Left hindlimb (tissue), 1 donor: ENCODE measurements at places on chromosomes 3 and 15.
A peak's percentile ranks its signal among the peaks of the same experiment; 100 is the strongest.

DNA sequence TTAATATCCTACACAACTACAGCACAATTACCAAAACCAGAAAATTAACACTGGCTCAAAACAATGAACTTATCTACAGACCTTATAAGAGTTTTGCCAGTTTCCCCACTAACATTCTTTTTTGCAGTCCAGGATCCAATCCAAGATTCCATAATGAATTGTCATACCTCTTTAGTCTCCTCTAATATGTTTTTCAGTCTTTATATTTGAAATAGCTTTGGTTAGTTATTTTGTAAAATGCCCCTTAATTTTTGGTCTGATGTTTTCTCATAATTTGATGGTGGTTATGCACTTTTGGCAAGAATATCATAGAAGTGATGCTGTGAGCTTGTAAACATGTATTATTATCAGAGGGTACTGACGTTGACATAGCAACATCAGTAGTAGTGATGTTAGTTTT is 124.3 kb downstream of the ISL2 start:
- DNase-seq: no peak

DNA sequence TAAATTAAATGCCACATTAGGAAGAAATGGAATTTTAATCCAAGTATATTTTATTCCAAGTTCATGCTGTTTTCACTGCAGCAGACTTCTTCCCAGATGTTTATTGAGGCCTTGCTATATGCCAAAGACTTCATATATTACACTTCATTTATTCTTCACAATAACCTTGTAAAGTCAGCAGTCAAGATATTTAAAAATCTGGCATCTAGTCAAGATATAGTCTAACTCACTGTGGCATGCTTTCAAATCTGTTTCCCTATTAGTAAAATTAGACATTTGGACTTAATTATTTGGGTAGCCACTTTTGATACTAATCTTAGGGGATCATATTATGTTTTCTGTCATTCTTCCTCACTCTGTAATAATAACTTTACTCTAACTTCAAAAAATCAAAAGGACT is 81.5 kb upstream of the VGLL3 start:
- no peak for DNase-seq

DNA sequence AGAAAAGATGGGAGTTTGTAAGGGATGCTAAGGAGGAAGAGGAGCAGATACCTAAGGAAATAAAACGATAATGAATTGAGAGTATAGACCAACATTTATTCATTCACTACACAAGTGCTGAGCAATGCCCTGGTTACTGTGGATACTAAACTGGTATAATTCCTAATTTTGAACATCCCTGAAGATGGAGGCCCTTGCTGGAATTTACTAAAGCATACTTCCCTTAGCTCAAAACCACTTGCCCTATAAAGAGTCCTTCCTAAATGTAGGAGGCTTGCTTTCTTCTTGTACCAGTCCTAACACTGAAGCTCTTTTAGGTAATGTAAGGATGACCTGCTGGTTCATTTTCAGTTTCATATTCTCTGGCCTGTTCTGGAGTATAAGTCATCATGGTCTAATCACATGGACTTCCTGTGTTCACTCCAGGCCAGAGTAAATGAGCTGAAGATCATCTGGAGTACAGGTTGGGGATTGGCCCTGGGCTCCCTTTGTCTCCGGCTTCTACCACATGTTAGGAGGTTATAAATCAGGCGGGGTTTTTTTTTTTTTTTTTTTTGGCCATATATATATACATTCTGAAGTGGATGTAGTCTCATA is 40.1 kb upstream of the MTMR10 start:
- DNase-seq: no peak

- DNase-seq: no peak
These were observed 141.6 kb upstream of the FOXB1 start for GRCh38 chr15:59862191-59863155.

DNA sequence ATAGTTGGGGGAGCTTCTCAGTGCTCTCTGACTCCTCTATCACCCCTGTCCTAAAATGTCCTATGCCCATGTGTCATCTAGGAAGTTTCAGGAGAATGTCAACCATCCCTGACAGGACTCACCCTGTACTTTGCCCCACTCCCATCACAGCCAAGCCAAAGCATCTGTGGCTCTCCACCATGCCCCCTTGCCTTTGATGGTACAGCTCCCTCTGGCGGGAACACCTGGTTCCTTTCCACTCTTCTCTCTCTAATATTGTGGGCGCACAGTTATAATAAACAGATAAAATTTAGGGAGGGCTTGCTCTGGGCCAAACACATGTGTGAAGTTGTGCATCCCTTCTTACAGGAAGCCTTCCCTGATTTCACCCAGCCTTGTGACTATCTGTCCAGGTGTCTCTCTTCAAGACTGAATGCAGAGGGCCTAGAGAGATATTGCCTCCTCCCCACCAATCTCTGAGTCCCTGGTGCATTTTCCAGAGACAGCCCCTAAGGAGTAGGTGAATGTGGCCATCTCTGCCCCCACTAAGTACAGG is 62.8 kb downstream of the ISG20 start:
- no peak for DNase-seq

DNA sequence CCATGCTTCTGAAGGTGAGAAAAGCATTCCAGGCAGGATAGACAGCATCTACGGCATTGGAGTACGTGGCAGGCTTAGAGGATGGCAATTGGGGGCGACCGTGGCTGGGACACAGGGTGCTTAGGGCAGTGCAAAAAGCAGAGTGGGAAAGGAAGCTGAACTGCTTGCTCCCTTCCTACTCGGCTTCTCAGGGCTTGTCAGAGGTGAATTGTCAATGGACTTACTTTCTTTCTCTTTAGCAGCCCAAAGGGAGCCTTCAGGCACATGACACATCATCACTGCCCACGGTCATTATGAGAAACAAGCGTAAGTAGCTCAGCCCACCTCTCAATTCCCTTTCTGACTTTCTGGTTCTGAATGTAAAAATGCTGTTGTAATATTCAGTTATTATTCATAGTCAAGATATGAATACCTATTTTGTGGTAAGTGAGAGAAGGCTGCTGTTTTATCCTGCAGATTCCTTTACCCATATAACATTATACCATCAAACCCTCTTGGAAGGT is 84.3 kb downstream of the KLHL25 start:
- no peak for DNase-seq

DNA sequence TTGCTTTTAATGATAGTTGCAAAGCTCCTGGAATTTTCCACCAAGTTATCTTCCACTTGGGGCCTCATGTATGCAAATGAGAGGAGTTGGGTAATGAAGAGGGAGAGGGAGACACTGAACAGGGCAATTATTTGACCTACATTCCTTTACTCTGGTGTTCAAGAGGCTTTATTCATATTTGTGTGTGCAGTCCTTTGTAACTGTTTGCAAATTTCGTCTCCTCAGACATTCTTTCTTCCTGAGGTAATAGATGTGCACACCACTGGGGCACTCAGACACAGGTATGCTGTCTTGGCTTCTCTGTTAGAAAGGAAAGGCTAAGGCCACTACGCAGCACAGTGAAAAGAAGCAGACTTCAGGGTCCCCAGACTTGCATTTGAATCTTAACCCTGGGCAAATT is 189.7 kb upstream of the IL12A start:
- no peak for DNase-seq

GRCh38 chr3:16258866-16259265 is 5.9 kb downstream of the DPH3 start:
- no peak for DNase-seq

GRCh38 chr3:81585937-81586336 is 175.5 kb downstream of the GBE1 start:
- DNase-seq: no peak

GRCh38 chr3:132394320-132394719 is 23.0 kb upstream of the DNAJC13 start:
- peak; percentile 66 for DNase-seq

DNA sequence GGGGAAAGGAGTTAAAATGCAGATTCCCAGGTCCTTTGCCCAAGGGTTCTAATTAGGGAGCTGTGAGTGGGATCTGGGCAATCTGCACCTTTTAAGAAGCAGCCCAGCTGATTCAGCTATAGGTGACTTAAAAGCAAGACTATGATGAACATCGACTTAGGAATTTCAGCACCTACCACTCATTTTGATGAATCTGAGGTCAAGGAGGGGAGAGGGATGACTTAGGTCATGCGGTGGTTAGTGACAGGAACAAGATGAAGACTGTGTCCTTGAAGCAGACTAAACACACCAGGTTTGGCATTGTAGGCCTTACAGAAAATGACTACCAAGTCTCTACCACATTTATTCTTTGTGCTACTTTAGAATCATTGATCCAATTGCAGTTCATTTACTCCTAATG is 196.3 kb downstream of the DTWD1 start:
- no peak for DNase-seq

DNA sequence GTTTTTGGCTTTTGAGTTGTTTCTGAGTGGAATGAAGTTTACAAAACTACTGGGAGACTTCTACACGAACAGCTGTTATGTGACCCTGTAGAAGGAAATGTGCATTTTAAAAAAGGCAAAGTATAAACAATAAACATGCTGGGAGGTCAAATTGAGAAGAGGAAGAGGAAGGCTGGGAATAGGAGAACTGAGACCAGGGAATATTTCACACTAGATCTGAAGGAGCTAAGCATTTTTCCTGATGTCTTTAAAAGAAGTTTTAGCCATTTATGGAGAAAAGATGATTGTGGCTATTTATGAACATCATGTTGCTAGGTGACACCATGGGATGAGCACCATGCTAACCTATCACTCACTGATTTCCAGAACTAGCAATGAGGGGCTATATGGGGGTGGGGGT is 76.3 kb upstream of the FAM98B start:
- DNase-seq: no peak

DNA sequence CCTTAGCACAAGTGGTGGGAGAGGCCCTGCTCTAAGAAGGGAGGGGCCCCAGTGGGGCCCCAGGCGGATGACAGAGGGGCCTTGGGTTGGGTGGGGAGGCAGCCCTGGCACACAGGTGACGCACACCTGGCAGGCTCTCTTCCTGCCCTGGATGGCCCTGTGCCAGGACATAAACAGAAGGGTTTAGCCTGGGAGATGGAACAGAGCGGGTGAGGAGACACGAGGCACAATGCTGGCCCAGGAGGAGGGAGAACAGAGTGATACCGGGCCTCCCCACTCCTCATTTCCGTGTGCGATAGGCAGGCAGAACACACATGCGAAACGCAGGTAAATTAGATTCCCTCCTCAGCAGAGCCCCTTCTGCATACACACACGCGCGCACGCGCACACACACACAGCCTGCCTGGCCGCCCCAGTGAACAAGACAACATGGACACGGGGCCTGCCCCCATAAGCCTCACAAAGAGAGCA is 39.8 kb downstream of the IDH2 start:
- no peak for DNase-seq

- no peak for DNase-seq
These were observed 43.8 kb upstream of the LRRFIP2 start for GRCh38 chr3:37218206-37218605.

- no peak for DNase-seq
These were observed 82.0 kb downstream of the GPR156 start for GRCh38 chr3:120203016-120203415.

- DNase-seq: no peak
These were observed 6.4 kb downstream of the MAP6D1 start for GRCh38 chr3:183818706-183819624.

DNA sequence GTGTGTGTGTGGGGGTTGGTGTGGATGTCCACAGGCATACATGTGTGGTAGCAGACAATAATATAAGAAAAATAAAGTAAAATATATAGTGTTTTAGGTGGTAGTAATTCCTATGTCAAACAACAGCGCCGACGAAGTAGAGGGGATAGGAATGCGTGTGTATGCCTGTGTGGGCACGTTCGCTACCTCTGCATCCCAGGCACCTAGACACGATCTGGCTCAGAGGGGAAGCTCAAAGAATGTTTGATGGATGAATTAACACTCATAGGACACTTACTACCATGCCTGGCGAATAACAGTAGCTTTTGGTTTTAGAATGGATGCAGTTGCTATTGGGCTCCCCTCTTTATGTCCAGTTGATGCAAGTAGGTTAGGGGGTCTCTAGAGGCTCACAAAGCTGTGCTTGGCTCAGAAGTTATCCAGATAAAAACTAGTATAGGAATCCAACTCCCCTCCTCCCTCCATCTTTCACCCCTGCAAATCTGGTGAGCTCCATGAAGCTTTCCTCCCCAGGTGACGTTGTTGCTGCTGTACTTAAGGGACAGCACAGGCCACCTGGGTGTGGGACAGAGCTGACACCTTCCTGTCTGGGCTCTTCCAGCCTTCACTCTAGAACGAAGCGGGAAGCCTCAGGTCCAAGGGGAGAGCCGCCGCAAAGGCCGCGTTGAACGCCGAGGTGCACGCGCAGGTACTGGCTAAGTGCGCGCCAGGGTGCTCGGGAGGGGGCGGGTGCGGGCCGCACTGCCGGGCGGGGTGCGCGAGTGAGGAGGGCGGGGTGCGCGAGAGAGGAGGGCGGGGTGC is 192.6 kb upstream of the LYSMD4 start:
- peak; percentile 74 for DNase-seq

DNA sequence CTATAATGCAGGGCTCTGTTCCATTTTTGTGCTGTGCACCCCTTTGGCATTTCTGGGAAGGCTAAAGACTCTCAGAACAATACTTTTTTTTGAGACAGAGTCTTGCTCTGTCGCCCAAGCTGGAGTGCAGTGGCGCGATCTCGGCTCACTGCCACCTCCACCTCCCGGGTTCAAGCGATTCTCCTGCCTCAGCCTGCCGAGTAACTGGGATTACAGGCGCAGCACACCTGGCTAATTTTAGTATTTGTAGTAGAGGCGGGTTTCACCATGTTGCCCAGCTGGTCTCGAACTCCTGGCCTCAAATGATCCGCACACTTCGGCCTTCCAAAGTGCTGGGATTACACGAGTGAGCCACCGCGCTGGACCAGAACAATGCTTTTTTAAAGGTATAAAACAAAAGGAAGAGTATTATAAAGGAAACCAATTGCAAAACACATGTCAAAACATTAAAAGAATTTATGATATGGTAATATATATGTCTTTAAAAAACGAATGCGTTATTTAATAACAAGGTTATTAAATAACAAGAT is 999 bp downstream of the SQOR start:
- no peak for DNase-seq

- DNase-seq: no peak
These were observed 77.5 kb downstream of the ATP10A start for GRCh38 chr15:25785641-25786025.

- no peak for DNase-seq
These were observed 23.0 kb downstream of the ACSBG1 start for GRCh38 chr15:78211189-78211921.

- no peak for DNase-seq
These were observed 63.0 kb upstream of the TSC22D2 start for GRCh38 chr3:150345021-150345538.

- no peak for DNase-seq
These were observed 65.7 kb downstream of the RASA2 start for GRCh38 chr3:141552440-141552991.
